Fibroblast of skin of left quadriceps (primary cell): ENCODE measurements at places on chromosomes 6 and 20.

DNA sequence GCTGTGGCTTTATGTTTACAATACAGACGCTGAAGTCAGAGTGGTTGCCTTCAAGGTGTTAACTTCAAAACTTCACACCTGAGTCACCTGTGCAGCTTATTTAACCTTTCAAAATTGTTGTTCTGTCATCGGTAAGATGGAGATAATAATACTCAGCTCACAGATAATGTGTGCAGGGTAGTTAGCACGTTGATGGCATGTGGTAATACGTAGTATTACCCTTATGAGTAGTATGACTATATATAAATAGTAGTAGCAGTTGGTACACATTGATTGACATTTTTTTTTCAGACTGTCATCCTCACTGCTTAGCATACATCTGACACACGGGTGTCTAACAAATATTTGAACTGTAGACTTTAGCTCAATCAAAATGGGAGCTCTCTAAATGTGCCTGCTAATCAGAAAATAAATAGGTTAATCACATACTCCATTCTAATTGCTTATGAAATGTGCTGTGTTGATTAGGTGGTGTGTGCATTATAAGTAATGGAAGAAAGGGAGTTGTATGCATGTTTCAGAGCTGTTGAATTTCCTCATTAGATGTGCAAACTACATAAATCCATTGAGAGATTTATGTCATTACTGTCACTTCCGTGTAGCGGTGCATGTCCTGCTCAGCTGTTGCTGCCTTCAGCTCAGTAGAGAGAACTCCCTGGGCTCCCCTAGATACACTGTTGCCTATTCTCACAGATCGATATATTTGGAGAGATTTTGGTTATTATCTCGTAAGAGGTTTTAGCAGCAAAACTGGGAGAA, 11.2 kb upstream of the MROH8 start:
- no peak for DNase-seq

DNA sequence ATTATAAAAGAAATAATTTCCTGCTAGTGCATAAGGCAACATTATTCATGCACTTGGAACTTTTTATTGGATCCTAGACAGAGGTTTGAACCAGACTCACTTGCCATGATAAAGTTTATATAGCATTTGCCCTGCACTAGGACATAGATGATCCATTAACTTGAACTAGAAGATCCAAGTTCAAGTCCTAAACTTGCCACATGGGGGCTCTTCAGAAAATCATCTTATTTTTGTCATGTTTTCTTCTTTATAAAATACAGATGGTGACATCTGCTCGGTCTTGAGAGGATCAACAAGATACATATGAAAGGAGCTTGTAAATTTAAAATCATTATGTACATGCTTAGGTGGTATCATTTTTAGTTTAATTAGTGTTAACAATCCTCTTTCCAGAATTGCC, 94.5 kb downstream of the SIM1 start:
- DNase-seq: no peak

DNA sequence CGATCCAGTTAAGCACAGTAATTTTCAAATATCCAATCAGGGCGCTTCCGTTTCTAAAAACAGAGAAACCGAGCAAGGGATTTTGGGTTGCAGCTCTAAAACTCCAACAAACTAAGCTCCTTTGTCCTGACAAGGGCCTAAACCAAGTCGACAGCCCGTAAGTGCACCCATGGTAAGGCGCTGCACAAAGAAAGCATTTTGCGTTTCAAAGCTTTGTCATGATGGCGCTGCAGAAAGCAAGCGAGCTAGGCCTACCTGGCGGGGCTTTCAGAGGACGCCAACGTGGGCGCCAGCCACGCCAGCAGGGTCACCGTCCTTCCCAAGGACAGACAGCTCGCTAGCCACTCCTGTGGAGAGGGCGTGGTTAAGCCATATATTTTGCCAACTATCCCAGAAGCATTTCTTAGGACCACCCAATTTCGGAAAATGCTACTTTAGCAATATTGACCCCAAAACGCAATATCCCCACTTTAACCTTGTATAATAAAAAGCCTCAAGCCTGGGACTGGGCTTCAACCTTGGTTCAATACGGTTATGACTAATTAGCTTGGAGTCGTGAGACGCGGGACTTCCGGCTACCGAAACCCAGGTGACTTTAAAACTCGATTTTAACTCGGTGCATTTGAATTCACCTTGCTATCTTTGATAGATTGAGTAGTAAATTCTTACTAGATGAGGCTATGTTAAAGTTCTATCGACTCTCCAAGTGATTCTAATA, 53.8 kb downstream of the TRIM38 start:
- no peak for DNase-seq

DNA sequence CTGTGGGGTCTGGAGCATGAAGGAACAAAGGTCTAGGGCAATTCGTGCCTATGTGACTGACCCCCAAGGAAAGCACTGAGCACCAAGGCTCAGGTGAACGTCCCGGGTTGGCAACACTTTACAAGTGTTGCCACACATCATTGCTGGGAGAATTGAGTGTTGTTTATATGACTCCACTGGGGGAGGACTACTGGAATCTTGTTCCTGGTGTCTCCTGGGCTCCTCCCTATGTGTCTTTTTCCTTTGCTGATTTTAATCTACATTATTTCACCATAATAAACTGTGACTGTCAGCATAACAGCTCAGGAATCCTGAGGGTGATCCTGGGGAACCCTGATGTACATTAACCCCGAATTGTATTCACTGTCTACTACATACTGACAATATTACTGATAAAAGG, 207.7 kb upstream of the BMP2 start:
- DNase-seq: no peak

GRCh38 chr6:149936743-149937142, 5.1 kb upstream of the ULBP2 start:
- no peak for DNase-seq

GRCh38 chr6:11584244-11584643, 46.7 kb downstream of the TMEM170B start:
- peak; percentile 14 for DNase-seq

GRCh38 chr6:28769626-28770402, 154.0 kb downstream of the TRIM27 start:
- DNase-seq: no peak

DNA sequence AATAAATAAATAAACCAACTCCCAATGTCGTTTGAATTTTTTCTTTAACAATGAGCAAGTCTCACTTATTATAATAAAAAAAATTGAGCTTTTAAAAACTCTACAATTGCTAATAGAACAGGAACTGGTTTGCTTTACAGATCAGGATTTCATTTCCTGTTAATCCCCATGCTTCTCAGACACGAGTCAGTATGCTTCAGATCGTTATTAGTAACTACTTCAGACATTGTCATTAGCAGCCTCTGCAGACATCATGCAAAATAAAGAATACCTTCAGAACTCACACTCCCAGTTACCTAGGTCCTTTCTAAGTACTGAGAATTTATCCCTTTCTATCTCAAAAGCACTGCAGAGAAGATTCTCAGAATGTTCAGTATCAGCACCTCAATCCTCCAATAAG, 10.0 kb upstream of the FAM210B start:
- no peak for DNase-seq

DNA sequence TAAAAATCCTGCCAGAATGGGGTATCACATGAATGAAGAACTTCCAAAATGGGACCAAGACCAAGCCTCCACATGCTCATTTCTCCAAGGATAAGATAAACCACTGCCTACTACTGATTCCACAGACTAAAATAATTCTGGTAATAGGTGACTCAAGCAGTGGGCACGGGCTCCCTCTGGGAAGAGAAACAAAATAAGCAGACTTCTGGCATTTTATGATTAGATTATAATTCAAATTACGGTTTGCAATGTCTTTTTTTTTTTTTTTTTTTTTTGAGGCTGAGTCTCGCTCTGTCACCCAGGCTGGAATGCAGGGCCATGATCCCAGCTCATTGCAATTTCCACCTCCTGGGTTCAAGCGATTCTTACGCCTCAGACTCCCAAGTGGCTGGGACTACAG, 16.0 kb downstream of the UQCC1 start:
- DNase-seq: peak; percentile 49

DNA sequence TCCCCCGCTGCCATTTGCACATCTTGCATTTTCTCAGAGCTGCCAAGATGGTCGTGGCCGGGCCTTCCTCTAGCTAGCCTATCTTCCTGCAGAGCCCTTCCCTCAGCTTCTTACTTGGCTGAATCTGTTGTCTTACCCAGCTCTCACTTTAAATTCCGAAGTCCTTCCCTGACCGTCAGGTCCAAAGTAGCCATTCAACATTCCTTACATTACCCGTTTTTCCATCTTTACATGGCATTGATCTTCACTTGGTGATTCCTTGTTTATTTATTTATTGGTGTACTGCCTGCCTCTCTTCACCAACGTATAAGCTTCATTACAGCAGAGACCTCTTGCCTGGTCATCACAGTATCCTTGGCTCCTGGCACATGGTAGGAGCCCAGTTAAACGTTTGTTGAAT, 137.4 kb upstream of the ESR1 start:
- no peak for DNase-seq

DNA sequence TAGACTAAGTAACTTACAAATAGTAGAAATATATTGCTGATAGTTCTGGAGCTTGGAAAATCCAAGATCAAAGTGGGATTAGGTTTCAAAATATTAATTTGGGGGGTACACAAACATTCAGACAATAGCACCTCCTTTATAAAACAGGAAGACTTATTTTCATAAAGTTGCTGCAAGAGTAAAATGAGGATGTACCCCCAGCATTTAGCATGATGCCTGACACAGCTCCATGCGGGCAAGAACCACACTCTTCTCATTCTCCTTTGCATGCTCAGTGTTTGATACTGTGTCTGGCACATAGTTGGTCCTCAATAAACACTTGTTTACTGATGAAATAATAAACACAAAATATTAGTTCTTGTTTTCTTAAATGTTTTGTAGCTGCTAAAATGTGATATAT, 332.9 kb downstream of the TFAP2A start:
- no peak for DNase-seq

GRCh38 chr6:30722280-30723112, 2.3 kb downstream of the TUBB start:
- no peak for DNase-seq

DNA sequence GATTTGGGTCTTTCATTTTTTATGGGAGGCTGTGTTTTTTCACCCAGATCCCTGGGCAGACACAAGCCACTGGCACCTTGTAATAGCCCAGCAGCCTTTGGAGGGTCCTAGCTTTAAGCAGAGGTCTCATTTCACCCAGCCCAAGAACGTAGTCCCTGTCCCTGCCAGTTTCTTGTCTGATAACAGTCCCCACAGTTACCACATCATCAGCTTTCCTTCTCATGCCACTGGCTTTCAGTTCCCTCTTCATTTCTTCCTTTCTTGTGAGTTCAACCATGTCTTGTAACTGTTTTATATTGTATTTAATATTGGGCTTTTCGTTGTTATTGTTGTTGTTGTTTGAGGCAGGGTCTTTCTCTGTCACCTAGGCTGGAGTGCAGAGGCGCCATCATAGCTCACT, 10.6 kb downstream of the PNPLA1 start:
- no peak for DNase-seq

GRCh38 chr20:17227219-17227575, 357 bp downstream of the PCSK2 start:
- no peak for DNase-seq

DNA sequence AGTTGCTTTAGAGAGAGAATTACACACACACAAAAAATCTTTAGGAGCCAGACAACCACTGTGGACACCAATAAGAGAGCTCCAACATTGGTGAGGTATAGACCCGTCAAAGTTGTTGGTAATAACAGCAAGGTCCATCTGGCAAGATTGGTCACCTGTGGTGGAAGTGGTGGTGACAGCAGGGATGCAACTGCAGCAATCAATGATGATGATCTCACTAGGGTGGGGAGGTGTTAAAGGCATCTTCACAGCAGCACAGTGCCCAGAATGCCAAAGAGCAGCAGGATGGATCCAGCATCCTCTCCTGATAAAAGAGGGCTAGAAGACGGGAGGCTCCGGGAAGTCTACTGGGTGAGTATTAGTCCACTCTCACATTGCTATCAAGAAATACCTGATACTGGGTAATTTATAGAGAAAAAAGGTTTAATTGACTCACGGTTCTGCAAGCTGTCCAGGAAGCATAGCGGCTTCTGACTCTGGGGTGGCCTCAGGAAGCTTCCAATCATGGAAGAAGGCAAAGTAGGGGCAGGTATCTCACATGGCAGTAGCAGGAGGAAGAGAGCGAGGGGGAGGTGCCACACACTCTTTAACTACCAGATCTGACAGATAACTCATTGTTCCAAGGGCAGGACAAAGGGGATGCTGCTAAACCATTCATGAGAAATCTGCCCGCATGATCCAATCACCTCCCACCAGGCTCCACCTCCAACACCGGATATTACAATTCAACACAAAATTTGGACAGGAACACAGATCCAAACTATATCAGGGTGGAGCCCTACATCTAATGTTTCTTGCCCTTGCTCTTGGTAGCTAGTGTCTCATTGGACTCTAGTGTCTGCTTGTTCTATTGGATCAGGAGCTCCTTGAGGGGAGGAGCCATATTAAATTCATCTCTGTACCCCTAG, 48.9 kb downstream of the KLHL31 start:
- DNase-seq: no peak

DNA sequence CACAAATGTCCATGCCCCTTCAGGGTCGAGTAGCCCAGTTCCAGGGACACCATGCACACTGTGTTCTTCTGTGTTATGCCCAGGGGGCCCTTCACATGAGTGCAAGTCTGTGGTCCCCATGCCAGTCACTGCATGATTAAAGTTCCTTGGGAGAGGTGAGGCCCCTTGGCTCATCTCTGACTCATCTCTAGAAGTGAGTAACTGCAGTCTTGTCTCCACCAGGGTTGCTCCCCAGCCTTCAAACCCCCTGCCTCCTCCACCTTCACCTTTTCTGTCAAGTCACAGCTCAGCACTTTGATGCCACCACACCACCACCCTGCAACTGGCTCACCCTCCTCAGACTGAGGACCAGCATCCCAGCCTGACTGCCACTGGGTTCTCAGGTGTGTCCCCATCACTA, 161.7 kb downstream of the UNC5CL start:
- DNase-seq: no peak

- DNase-seq: peak; percentile 61
Observed at GRCh38 chr6:158666628-158667359, 16.9 kb downstream of the SYTL3 start.

DNA sequence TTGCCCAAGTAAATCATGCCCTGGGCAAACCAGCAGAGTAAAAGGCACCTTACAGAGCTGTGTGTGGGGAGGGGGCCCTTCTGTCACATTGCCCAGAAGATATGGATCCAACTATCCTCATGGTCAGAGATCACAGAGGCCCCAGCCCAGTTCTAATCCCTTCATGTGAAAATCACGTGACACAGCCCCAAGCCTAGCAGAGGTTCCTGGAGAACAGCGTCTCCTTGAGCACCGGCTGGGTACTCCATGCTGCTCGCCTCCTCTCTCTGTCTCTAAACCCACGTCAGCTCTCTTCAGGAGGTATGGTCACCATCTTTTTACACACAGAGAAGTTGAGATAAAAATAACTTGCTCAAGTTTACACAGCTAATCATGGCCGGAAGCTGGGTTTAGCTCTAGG, 230.2 kb downstream of the ANKRD60 start:
- no peak for DNase-seq
